Stimulated activated naive CD8-positive, alpha-beta T cell treated with anti-CD3 and anti-CD28 coated beads, Interleukin-15, amount 100 ng/mL, for 72 hours (primary cell): ENCODE measurements at places on chromosomes 6 and 20.

DNA sequence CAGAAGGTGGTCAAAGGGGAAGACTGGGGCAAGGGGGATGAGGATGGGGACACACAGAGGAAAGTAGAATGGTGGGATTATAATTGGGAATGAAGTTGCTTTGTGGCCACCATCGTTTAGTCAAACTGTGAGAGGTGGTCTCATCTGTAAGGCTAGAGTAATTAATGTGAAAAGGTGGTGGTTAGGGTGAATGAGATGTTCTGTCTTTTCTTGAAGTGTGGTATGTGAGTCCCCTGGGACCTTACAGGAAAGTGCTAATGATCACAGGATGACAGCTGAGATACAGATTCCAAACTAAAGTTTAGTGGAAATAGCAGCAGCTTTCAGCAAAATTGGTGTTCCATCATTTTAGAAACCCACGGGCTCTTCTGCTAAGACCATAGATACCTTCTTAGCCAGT, 10.7 kb downstream of the ZFAND3 start:
- no peak for DNase-seq

- no peak for DNase-seq
Observed at GRCh38 chr20:17810847-17811627, 111.3 kb downstream of the BANF2 start.

DNA sequence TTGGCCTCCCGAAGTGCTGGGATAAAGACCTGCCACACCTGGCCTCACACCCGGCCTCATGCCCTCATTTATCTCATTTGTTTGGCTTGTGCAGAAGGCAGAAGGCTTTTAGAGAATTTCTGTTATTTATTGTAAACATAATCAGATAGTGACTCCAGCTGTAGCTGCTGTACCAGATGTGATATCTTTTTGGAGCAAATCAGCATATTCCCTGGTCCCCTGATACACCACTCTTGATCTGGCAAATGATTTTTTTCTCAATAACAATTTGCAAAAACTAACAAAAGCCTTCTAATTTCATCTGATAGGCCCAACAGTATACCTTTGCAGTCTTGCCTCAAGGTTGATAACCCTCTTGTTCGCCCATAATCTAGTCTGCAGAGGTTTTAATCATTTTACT, 26.5 kb upstream of the TULP1 start:
- no peak for DNase-seq

- no peak for DNase-seq
Observed at GRCh38 chr6:10409233-10409721, 5.6 kb downstream of the TFAP2A start.

GRCh38 chr6:156058356-156058755, 602.7 kb upstream of the NOX3 start:
- no peak for DNase-seq

GRCh38 chr6:44563397-44563796, 175.9 kb downstream of the CDC5L start:
- DNase-seq: no peak

- no peak for DNase-seq
Observed at GRCh38 chr6:1390133-1390945, 963 bp downstream of the FOXF2 start.

GRCh38 chr6:43698584-43699349, 11.2 kb upstream of the MRPS18A start:
- DNase-seq: no peak

GRCh38 chr6:142045380-142046278, 87.1 kb upstream of the GJE1 start:
- no peak for DNase-seq

GRCh38 chr6:113607821-113608545, 249.2 kb upstream of the MARCKS start:
- no peak for DNase-seq

DNA sequence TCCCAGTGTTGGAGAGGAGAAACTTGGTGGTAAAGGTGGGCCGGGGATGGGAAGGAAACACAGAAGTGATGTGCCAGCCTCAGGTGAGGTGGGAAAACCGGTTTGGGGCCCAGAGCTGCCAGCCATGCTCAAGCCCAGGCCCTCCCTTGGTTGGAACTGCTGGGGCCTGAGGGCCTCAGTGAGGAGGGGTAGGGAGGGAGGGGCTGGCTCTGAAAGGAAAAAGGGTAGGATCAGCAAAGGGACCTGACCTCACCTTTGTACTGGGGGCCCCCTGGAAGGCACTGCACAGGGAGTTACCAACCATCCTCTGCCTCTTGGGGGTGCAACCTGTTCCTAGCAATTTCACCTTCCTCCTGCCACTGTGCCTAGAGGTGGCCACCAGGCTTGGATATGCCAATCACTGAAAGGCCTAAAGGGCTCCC, 1.8 kb upstream of the SPEF1 start:
- DNase-seq: no peak

- no peak for DNase-seq
Observed at GRCh38 chr20:58054780-58055373, 173.6 kb downstream of the ANKRD60 start.

- no peak for DNase-seq
Observed at GRCh38 chr6:93299622-93300021, 119.7 kb downstream of the EPHA7 start.

- no peak for DNase-seq
Observed at GRCh38 chr6:156720691-156721685, 56.2 kb upstream of the ARID1B start.

GRCh38 chr6:163586888-163587287, 172.4 kb downstream of the QKI start:
- DNase-seq: no peak

DNA sequence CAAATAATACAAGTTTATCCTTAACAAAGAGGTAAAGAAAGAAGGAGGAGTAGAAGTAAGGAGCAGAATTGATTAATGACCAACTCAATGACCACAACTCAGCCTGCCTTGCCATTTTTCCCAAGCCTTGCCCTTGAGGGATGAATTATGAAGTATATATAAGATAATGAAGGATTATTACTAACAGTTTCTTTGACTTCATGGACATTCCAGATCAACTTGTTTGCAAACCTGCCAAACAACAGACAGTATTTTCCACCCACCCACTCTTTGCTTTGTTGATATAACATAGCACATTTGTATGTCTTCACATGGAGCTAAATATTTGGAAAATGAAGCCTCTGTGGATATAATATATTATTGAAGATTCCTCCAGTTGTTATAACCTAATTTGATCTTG, 9.9 kb upstream of the C6orf141 start:
- DNase-seq: no peak

- DNase-seq: no peak
Observed at GRCh38 chr6:35406711-35407485, 45.2 kb upstream of the FANCE start.

GRCh38 chr6:116561377-116562018, 7.9 kb downstream of the CALHM4 start:
- DNase-seq: peak; percentile 54

DNA sequence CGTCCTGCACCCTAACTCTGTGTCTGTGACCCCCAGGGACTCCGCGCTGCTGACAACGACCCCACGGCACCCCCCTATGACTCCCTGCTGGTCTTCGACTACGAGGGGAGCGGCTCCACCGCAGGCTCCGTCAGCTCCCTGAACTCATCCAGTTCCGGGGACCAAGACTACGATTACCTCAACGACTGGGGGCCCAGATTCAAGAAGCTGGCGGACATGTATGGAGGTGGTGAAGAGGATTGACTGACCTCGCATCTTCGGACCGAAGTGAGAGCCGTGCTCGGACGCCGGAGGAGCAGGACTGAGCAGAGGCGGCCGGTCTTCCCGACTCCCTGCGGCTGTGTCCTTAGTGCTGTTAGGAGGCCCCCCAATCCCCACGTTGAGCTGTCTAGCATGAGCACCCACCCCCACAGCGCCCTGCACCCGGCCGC, 129.0 kb downstream of the TAF4 start:
- no peak for DNase-seq

GRCh38 chr20:5448449-5449118, 131.8 kb upstream of the PROKR2 start:
- DNase-seq: peak; percentile 40

GRCh38 chr20:46406200-46406985, at the start of gene ELMO2:
TSS of gene ELMO2 (minus strand) at chr20:46406615. CDS start at chr20:46394482, 12,133 bp downstream.
- DNase-seq: peak; percentile 94

DNA sequence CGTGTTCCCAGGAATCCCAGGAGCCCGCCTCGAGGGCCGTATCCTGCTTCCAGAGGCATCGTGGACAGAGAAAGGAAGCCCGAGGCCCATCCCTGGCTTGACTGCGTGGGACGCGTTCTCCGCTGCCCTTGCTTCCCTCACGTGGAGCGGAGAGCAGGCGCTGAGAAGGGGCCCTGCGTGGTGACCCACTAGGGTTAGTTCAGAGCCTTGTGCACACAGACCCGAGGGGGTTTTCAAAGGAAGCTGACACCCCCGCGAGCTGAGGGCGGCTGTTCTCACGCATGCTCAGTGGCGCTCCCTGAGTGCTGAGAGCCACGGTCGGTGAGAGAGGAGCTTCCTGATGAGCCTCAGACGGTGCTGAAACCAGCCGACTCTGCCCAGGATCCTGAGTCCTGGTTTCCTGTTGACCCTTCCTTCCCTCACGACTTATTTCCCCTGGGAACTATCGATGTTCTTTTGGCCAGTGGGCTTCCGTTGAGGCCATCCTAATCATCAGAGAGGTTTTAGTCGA, 28.9 kb upstream of the CCR6 start:
- DNase-seq: peak; percentile 61

DNA sequence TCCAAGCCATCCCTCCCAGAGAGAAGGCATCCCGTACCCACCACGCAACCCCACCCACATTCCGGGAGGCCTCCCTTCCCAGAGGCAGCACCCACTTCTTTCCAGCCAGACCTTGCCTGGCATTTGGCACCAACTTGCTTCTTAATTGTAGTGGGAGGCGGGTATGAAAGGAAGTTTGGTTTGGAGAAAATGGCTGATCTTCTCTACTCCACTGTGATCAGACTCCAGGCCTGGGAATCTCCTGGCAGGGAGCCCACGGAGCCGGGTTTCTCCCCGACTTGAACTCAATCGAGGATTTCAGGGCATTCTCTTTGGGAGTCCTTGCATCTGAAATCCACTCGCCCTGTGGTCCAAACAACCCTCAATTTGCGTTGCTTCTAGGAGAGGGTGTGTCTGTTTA, 107.1 kb downstream of the ZDHHC14 start:
- no peak for DNase-seq

DNA sequence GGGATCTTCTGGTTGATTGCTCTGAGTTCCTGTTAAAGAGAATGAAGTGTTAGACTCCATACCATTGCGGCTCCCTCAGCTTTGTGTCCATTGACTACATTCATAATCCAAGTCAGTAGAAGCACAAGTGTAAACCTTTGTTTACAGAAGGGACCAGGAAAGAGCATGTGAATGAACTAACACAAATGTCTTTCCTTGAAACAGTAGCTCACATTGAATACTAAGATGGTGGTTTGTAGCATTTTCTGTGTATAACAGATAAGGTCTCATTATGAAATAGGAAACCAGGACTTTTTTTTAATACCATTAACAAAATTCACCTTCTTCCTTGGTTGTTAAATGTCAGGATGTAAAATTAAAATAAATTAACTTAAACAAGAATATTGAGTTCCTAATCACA, 8.4 kb downstream of the STXBP5 start:
- no peak for DNase-seq
